ENCODE measurements at places on chromosomes 7 and 10. TPM values are rescaled to one million over a fixed set of nuclear protein-coding genes. Genes with fewer than 3 reads are reported as not detected.

TMEM120A gene
- polyA plus RNA-seq, result 32.2 TPM

CYP3A4 gene
- polyA plus RNA-seq, result not detected

SLC29A4 gene
- not detected for polyA plus RNA-seq

GSTO2 gene
- polyA plus RNA-seq, result 0.90 TPM

DCLRE1A gene
- 2.3 TPM for polyA plus RNA-seq

NDUFA5 gene
- 77.9 TPM for polyA plus RNA-seq

SH2D4B gene
- polyA plus RNA-seq, result not detected

DPCD gene
- 2.2 TPM for polyA plus RNA-seq

PAXIP1 gene
- 2.9 TPM for polyA plus RNA-seq

ATP5MK gene
- polyA plus RNA-seq, result 353 TPM

CARD11 gene
- 52.4 TPM for polyA plus RNA-seq

OPALIN gene
- polyA plus RNA-seq, result not detected

MINDY3 gene
- polyA plus RNA-seq, result 4.5 TPM

ZNF488 gene
- not detected for polyA plus RNA-seq

SPDYE2B gene
- not detected for polyA plus RNA-seq

UCMA gene
- not detected for polyA plus RNA-seq

CFAP69 gene
- polyA plus RNA-seq, result 0.54 TPM

SHH gene
- polyA plus RNA-seq, result not detected

FANK1 gene
- not detected for polyA plus RNA-seq

LHFPL3 gene
- not detected for polyA plus RNA-seq

CFAP43 gene
- polyA plus RNA-seq, result not detected

DDX50 gene
- polyA plus RNA-seq, result 22.0 TPM

HOXA13 gene
- not detected for polyA plus RNA-seq

MEOX2 gene
- polyA plus RNA-seq, result not detected

GTF2I gene
- polyA plus RNA-seq, result 81.5 TPM

PRPS1L1 gene
- polyA plus RNA-seq, result not detected

KAZALD1 gene
- not detected for polyA plus RNA-seq

FFAR4 gene
- polyA plus RNA-seq, result not detected

KDM7A gene
- 3.8 TPM for polyA plus RNA-seq

PRLHR gene
- polyA plus RNA-seq, result not detected

ELAPOR2 gene
- 4.2 TPM for polyA plus RNA-seq

ABCB4 gene
- polyA plus RNA-seq, result 12.5 TPM

ZNF503 gene
- not detected for polyA plus RNA-seq

ANKRD1 gene
- polyA plus RNA-seq, result not detected

KEL gene
- polyA plus RNA-seq, result not detected

GPR37 gene
- polyA plus RNA-seq, result not detected

SSC4D gene
- polyA plus RNA-seq, result not detected

CLCN1 gene
- polyA plus RNA-seq, result not detected

GALNT17 gene
- not detected for polyA plus RNA-seq
